ENCODE measurements at places on chromosomes 5 and 9.

DNA sequence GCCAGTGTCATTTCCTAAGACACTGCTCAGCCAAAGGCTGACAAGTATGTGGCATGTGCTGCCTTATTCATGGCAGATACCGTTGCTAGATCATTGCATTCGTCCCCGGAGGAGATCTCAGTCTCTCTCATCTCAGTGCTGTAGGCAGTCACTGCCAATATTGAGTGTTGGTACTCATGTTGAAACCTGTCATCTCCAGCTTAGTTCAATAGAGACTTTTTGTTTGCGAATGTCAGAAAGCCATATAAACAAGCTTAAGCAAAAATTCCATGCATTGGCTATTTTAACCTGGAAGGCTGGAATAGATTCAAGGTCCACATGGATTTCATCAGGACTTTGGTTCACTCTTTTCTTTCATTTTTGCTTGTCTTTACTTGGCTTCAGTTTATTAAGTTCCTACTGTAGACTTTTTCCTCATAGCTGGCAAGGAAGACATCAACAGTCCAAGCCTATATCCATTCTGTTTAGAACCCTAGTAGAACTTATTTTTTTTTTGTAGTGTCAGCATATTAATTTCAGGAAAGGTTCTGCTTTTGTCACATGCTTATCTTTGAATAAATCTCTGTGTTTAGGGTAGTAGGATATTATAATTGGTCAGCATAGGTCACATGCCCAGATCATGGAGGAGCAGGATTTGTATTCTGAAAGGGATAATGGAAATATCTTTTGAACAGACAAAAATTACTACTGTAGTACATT, 66.8 kb downstream of the FCHO2 start:
- DNase-seq = no peak

DNA sequence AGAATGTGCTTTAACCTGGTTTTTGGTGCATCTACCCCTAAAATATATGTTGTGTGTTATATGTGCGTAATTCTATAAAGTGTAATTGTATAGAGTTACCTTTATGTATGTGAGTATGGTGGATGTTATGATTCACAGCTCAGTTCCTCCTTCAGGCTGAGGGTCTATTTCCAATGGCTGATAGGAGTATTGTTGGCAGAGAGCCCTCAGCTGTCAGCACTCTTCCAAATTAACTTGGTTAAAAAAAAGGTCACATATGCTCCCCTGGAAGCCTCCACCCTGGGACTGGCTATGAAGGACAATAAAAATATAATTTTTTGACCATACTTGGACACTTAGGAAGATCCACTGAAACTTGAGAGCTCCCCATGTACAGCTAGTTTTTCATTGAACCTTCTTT, 250.4 kb upstream of the CDH12 start:
- no peak for DNase-seq

- DNase-seq = no peak
Observed at GRCh38 chr9:2780326-2780725, 63.0 kb downstream of the KCNV2 start.

DNA sequence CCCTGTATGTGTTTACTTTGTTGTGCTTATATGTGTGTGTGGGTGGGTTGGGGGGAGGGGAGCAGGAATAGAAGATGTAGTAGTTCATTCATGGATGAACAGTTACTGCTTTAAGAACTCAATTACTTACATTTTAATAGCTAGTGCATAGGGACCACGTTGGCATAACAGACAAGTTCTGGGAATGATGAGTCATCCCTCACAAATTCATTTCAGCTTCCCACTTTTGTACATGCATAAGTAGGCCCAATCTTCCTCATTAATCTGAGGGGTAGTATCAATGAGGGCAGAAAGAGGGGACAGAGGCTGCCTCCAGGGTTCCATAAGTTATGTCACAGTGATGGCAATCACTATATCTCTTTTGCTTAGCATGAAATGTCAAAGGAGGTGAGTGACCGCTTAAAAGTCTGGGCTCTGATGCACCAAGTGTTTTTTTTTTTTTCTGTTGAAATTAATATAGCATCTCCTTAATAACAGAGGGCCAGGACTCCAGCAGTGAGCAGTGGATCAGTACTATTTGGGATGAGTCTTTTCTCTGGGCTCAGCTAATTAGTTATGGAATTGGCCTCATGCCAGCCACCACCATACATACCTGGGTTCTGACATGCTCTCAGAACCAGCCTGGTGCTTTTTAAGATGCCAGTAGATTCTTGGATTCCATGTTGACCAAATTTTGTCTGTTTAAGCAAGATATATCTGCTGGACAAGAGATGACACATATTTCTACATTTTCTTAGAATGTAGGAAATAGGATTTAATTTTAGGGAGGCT, 37.1 kb downstream of the PRDM6 start:
- peak; percentile 66 for DNase-seq

DNA sequence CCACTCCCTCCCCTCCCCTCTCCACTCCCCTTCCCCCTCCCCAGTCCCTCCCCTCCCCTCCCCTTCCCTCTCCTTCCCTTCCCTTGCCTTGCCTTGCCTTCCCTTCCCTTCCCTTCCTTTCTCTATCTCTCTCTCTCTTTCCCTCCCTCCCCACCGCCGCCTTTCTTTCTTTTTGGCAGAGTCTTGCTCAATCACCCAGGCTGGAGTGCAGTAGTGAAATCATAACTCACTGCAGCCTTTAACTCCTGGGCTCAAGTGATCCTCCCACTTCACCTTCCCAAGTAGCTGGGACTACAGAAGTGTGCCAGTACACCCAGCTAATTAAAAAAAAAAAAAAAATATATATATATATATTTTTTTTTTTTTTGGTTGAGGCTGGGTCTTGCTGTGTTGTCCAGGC, 45.5 kb downstream of the IL31RA start:
- peak; percentile 25 for DNase-seq

- no peak for DNase-seq
Observed at GRCh38 chr9:116300360-116300870, 146.8 kb downstream of the PAPPA start.

DNA sequence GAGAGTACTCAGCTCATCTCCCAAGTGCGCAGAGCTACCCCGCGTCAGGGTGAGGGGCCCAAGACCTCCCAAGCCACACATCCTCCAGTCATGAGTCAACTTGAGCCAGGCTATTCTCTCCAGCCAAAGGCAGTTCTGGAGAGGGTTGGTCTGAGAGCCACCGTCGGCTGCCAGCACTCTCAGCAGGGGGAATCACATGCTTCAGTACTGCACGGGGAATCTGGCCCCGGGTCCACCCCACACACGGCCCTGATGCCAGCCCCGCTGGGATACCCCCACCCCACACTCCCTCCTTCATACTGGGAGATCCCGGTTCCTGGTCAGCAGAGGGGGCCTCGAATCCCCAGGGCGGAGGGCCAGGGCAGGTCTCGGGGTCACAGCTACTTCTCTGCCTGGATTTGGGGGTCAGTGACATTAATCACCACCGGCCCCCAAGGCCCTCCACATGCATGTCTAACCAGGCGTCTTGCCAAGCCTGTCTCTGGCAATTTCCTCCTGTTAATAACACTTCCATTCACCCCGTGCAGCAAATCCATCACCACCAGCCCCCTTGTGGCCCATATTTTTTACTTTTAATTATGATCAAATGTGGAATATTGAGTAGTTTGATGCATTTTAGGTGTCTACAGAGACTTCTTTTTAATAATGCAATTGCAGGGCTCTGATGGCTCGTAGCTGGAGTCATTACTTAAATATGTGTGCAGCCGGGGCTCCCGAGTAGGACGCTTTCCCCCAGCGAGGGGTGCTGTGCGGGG, 102.9 kb upstream of the PPP1R26 start:
- no peak for DNase-seq

GRCh38 chr5:114018186-114018585, 343.7 kb upstream of the KCNN2 start:
- peak; percentile 0 for DNase-seq

DNA sequence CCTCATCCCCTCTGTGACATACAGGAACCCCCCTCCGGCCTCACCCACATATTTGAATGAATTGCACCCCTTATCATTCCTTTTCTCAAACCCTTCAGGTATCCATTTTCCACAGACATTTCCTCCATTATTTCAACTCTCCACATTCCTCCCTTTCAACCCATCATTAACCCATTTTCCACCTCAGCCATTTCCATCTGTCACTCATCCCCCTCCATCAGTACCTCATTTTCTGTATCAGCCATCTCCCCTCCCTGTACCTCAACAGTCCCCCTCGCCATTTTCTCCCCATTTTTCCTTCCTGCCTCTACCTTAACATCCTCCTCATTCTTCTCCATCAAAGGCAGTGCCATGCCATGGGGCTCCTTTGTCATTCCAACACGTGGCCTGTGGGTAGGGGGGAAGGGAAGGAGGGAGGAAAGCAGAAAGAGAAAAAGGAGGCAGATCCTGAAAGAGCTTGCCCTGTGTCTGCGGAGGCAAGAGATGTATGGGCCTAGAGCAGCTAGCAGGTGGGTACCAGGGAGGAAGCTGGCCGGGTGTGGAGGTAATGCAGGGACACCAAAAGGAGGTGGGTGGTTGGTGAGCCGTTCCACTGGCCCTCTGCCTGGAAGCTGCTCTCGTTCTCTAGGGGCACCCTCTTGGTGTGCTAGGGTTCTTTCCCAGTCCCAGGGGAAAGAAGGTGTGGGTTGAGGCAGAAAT, 1.5 kb downstream of the DNAJB5 start:
- no peak for DNase-seq

DNA sequence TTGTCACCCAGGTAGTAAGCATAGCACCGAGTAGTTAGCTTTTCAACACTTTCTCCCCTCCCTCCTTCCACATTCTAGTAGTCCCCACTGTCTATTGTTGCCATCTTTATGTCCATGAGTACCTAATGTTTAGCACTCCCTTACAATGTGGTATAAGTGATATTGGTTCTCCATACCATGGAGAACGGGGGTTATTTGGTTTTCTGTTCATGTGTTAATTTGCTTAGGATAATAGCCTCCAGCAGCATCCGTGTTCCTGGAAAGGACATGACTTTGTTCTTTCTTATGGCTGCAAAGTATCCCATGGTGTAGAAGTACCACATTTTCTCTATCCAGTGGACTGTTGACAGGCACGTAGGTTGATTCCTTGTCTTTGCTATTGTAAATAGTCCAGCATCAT, 353.9 kb downstream of the ADGRV1 start:
- no peak for DNase-seq

- no peak for DNase-seq
Observed at GRCh38 chr5:108303611-108304010, 78.3 kb downstream of the FBXL17 start.
